Adipocyte (in vitro differentiated cells): ENCODE measurements at places on chromosomes 7 and 10.

- no peak for DNase-seq
Observed at GRCh38 chr7:157779206-157779605, 442.4 kb downstream of the DNAJB6 start.

- DNase-seq, result no peak
Observed at GRCh38 chr7:96737545-96738050, 28.0 kb upstream of the SEM1 start.

GRCh38 chr7:131537571-131537978 lies 18.9 kb downstream of the PODXL start:
- no peak for DNase-seq

DNA sequence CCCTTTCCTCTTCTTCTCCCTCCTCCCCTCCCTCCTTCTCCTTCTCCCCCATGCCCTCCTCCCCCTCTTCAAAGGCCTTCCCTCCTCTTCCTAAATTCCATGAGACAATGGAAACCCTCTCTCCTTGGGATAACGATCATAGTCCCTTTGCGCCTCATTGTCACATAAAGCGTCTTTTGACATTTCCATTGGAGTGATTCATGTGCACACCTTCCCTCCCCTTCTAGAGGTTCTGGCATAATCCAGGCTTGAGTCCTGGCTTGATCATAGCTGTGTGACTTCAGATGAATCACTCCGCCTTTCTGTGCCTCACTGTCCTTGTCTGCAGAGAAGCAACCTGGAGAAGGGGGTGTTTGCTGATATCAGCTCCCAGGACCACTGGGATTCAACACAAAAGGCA lies 204.2 kb downstream of the TNS3 start:
- no peak for DNase-seq

GRCh38 chr7:149869867-149870266 lies 3.9 kb upstream of the ATP6V0E2 start:
- no peak for DNase-seq

GRCh38 chr7:86762129-86762528 lies 118.4 kb downstream of the GRM3 start:
- no peak for DNase-seq
